ENCODE measurements at places on chromosomes 2 and 18. TPM values are rescaled to one million over a fixed set of nuclear protein-coding genes. Genes with fewer than 3 reads are reported as not detected.

DNA sequence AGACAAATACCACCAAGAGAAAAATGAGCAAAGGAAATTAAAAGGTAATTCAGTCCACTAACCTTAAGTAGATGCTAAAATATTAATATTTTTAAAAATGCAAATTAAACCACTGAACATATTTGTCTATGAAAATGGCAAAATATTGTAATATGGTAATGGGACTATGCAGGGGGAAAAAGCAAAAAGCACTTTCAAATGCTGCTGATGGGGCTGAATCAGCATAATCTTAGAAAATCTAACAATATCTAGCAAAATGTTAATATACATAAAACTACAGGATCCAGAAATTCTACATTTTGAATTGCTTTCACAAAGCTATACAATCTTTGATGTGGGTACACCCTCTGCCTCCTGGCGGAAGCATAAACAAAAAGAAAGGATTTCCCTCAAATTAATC, 86.9 kb upstream of the DTNB start:
- DNase-seq: no peak

GRCh38 chr2:120526997-120527945, 181.3 kb downstream of the INHBB start:
- DNase-seq: no peak

GRCh38 chr18:45102863-45103262, 422.2 kb downstream of the SETBP1 start:
- DNase-seq: no peak

DNA sequence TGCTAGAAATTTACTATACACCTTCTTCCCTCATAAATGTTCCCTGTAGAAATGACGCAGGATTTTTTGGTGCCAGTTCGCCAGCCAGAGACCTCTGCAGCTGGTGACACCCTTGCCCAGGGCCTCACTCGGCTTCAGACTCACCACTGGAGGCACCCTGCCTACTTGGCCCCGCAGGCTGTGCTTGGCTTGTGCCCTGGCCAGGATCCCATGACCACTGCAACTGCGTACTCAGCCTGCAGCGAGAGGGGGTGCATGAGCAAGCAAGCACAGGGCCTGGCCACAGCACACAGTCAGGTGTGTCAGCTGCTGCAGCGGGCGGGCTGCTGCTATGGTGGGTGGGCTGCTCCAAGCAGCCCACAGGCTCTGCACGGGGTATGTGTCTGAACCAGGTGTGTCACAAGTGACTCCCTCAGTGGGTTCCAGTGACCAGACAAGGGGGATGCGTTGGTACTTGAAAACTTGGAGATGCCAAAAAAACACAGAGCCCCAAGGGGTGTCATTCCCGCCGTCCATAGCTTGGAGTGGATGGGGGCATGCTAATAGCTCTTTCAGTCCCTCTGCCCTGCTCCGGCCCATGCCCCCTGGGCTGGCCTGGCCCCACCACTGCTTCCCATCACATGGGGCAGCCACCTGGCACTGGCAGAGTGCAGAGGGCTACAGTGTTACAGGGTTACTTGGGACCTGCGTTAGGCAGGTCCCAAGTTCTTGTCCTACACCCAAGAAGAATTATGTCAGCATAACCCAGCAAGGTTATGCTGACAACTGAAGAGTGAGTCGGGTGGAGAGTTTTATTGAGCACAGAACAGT, 46.6 kb upstream of the TANC1 start:
- DNase-seq: no peak

- DNase-seq: no peak
Measured at GRCh38 chr2:11655495-11655894, 14.5 kb downstream of the NTSR2 start.

DNA sequence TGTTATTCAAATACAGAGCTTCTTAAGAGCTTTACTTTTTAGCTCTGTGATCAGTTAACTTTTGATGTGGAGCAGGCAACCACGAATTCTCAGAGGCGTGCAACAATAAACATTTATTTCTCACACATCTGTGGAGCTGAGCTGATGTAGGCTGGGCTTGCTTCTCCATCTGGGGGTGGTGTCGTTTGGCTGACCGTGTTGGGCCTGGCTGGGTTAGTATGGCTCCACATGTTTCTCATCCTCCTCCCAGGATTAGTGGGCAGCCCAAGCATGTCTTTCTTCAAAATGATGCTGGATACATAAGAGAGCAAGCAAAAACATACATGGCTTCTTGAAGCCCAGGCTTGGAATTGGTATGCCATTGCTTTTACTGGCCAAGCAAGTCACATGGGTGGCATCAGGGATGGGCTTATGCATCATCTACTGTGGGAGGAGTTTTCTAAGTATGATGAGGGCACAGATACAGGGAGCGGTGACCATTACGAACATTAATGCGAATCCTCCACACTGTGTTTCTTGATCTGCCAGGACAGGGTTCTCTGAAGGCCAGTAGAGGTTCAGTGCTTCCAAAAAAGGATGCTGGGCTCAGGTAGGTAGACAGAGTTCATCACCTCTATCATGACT, 157.0 kb upstream of the TNP1 start:
- DNase-seq: no peak

DNA sequence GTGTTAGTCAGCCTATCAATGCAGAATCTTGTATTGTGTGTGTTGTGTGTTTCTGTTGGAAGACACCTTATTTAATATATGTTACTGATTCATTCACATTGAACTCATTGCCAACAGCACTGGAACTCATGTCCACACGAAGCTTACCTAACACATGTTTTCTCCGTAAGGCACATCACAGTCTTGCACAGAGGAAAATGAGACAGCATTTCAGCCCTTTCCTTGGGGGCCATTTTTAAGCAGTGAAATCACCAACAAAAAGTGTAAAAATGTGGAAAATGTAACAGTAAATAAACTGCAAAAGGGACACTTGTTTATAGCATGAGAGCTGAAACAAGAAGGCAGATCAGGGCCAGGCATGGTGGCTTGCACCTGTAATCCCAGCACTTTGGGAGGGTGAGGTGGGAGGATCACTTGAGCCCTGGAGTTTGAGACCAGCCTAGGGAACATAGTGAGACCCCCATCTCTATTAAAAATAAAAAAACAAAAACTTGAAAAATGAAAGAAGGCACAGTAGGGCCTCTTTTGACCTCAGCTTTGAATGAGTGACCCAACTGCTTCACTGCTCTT, 306.0 kb downstream of the MYCN start:
- no peak for DNase-seq

- DNase-seq: no peak
Measured at GRCh38 chr2:28982381-28982950, 1.4 kb downstream of the TOGARAM2 start.

- peak; percentile 37 for DNase-seq
Measured at GRCh38 chr2:70994009-70994698, 519 bp downstream of the TEX261 start.

DNA sequence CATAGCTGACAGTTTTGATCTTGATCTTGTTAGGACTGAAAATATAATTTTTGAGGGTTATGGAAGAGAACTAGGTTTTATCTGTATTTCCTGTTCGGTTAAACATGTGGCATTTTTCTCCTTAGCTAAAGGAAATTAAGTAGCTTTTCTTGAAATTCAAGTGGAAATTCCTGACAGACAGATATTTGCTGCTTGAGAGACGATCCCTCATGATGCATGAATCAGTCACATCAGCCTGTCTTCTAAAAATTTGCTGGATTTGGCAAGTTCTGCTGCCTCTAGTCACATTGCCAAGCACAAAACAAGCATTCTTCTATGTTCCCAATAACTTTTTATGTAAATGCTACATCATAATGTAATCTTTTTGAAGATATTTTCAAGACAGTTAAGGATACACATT, 201.8 kb upstream of the ATP5MC3 start:
- no peak for DNase-seq

ZEB2 gene
- 8.4 TPM for total RNA-seq
